ENCODE measurements at places on chromosomes 1 and 21. TPM values are rescaled to one million over a fixed set of nuclear protein-coding genes. Genes with fewer than 3 reads are reported as not detected.

CAMSAP2 gene
- 61.5 TPM for total RNA-seq

DNA sequence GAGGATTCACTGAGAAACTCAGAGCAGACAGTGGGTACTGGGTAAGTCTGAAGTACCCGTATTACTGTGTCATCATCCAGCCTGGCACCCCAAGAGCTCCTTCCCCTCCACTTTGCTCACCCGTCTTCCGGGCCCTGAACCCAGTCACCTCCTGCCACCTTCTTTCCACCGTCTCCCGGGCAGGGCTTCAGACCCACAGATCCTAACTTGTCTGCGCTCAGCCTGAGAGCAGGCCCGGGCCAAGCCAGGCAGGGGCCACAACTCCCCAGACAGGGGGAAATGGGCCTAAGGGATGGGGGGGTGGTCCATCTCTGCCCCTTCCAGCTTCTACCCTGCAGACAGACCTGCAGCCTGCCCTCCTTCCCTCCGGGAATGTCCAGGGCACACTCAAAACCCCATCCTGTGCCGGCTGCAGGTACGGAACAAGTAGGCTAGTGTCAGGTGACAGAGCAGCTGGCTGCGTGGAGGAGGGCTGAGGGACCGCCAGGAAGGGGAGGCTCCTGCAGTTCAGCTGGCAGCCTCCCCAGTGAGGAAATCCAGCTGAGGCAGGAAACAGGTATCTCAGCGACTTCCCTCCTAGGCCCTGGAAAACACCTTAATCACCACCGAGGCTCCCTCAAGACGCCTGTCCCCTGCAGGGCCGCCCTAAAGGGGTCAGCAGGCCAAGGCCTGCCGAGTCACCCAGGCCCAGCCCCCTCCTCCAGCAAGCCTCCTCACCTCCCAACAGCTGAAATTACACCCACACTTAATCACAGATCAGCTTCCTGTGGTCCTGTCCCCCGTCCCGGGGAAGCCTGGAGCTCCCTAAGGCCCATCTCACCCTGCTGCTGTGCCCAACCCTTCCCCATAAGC lies 3.5 kb downstream of the HSPG2 start:
- no peak for DNase-seq

DNA sequence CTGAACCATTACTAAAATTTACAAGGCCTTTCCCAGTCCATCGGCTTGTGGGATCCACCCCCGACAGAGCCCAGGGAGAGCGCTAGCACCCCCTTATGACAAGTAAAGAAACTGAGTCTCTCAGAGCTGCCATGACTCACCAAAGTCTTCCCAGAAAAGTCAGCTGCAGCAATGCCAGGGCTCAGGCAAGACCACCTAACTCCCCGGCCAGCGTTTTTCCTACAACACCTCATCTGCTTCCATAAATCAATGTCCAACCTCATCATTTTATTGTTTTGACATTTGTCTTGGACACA lies 15.0 kb downstream of the DHCR24 start:
- no peak for DNase-seq

CRNN gene
- total RNA-seq = not detected

DNA sequence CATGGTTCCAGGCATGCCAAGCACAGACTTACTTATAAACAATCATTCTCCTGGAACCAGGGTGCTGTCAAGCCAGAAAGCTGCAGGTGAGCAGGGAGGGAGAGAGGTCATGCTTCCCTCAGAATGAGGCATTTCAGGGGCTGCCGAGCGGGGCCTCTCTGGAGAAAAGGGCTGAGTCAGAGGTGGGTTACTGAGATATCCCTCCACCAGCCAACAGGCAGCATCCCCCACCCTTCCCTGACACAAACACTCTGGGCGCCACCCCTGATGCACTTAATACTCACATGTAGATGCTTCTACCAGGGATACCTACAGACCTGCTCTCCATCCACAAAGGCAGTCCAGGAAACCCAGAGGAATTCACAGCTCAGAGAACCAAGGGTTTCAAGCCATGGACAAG lies 13.1 kb downstream of the STK40 start:
- no peak for DNase-seq

DNA sequence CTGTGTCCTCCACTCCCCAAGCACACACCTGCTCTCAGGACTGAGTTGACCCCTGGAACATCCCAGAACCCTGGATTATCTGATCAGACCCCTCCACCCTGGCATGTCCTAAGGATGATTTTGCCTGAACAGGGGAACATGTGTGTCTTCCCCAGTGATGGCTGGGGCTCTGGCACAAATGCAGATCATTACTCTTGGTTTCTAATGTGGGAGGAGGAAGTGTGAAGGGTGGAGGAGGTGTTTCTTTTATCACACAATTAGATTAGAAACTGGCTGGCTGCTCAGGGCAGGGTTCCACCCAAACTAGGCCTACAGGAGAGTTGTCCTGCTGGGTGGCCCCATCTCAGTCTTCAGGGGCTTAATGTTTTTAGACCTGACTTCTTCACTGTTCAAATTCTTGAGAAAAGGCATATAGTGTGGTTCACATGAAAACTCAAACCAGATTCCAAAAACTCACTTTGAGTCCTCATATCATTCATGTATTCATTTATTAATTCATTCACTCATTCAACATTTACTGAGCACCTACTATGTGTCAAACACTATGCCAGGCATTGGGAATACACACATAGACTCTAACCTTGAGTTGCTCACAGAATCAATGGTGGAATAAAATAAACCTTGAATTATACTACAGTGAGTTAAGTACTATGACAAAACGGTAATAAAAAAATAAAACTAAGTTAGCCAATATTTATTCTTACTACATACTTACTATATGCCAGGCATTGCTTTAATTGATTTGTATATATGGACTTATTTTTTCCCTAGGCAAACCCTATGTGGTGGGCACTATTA lies 221.8 kb upstream of the JUN start:
- DNase-seq = no peak

GRCh38 chr1:35268282-35269200 lies at the start of gene ZMYM4:
Gene ZMYM4, plus strand, starts transcription at chr1:35268709. Its CDS starts 338 bp downstream, at chr1:35269047.
- peak; percentile 95 for DNase-seq

- DNase-seq = no peak
Observed at GRCh38 chr21:42424914-42425541, 21.3 kb downstream of the UBASH3A start.

NTRK1 gene
- 0.37 TPM for total RNA-seq

- DNase-seq = no peak
Observed at GRCh38 chr1:157971769-157972168, 21.7 kb upstream of the KIRREL1 start.

- DNase-seq = no peak
Observed at GRCh38 chr1:212918824-212919223, 31.5 kb upstream of the VASH2 start.

DNA sequence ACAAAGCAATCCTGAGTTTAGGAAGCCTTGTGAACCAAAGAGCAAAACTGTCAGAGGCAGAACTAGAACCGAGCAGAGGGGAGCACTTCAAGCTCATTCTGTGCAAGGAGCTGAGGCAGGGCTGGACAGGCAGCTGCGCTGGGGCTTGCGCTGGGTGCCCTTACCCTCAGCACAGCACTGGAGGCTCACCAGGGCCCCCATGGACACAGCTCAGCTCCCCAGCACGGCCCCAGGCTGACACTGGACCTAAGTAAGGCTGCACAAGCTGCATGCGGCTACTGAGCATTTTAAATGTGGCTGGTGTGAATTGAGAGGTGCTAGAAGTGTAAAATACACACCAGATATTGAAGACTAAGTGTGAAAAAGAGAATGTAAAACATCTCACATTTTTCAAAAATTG lies 22.1 kb downstream of the TMEM63A start:
- DNase-seq = no peak

DNA sequence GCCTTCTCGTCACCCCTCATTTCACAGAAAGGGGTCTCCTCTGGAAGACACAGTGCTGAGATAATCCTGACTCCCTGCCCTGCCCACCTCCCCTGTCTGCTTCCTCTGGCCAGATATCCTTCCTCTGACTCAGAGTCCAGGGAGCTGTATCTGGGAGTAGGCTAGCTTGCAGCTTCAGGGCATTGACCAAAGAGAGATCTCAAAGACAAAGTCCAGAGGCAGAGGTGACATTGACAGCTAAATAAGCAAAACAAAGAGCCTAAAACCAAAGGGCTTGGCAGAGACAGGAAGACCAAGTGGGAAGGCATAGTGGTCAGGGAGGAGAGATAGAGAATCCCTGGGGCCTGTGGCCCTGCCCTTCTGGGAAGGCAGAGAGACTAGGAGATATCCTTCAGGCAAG lies 64.9 kb downstream of the TNR start:
- DNase-seq = no peak

DNA sequence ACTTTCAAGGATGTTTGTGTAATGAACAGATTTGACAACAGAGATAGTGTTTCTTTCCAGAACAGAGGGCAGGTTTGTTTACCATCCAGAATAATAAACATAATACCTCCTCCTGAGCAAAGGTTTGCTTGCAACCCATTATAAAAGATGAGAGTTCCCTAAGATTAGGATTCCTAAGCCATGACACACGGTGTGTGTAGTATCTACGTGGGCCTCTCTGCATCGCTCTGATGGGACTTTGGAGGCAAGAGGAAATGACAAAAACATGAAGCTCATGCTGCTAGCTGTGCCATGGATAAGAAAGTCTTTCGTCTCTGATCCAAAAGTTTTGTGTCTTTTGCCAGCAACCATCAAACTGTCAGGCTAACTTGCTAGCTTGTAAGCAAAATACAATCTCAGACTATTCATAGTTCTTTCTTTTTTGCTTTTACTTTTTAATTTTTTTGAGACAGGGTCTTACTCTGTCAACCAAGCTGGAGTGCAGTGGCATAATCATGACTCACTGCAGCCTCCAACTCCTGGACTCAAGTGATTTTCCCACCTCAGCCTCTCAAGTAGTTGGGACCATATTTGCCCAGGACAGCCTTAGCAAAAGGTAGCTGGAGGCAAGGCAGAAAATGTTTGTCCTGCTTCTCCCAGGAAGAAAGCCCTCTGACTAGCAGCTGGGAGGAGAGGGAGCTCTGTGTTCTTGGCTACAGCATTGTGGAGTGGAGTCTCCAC lies 81.1 kb downstream of the LHX4 start:
- no peak for DNase-seq

MATN1 gene
- 0.85 TPM for total RNA-seq

DNA sequence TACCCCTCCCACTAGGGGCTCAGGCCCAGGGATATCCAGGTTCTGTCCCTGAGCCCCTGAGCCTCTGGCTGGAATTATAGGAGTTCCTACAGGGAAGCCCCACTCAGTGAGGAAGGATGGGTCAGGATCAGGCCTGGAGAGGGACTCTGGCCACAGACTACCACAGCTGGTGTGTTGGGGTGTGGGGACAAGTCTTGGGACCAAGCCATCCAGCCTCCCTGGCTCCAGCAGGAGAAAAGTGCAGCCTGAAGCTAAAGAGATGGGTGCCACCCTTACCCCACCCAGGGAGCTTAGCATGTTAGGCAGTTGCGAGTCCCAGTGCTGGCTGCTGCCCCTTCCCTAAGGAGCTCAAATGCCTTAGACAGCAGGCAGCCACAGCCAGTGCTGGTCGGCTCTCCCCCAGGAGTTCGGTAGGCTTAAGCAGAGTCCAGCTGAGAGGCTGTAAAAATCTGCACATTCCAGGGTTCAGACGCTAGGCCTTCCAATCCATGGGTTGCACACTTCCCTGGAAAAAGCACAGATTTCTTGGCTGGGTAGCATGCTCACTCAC lies 96.2 kb upstream of the CYYR1 start:
- DNase-seq = no peak

- DNase-seq = no peak
Observed at GRCh38 chr1:24910751-24911650, 19.1 kb downstream of the RUNX3 start.

DNA sequence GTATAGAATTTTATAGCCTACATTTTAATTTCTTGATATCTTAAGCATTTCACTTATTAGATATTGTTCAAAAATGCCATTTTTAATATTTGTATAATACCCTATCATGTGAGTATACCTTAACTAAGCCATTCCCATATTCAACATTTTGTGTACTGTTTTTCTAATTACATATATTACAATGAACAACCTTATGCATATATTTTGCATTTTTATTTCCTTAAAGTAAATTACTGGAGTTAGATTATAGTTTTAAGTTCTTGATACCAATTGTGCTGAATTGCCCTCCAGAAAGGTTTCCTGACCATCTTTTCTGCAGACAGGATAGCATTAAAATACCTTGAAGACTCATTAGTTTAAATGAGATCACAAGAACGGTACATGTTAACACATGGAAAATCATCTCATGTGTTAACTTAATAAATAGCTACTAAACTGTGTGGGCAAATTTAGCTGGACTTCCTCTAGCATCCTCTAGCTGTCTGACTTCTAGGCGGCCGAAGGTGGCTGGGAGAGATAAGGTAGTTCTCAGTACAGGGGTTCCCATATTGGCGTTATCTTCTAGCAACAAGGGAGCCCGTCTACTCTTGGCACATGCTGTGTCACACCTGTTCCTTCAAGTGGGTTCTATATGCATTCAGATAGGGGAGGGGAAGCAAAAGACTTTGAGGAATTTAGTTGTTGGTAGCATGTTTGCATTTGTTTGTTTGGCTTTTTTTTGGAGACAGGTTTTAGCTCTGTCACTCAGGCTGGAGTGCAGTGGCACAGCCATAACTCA lies 8.9 kb downstream of the DCLRE1B start:
- DNase-seq = no peak

DNA sequence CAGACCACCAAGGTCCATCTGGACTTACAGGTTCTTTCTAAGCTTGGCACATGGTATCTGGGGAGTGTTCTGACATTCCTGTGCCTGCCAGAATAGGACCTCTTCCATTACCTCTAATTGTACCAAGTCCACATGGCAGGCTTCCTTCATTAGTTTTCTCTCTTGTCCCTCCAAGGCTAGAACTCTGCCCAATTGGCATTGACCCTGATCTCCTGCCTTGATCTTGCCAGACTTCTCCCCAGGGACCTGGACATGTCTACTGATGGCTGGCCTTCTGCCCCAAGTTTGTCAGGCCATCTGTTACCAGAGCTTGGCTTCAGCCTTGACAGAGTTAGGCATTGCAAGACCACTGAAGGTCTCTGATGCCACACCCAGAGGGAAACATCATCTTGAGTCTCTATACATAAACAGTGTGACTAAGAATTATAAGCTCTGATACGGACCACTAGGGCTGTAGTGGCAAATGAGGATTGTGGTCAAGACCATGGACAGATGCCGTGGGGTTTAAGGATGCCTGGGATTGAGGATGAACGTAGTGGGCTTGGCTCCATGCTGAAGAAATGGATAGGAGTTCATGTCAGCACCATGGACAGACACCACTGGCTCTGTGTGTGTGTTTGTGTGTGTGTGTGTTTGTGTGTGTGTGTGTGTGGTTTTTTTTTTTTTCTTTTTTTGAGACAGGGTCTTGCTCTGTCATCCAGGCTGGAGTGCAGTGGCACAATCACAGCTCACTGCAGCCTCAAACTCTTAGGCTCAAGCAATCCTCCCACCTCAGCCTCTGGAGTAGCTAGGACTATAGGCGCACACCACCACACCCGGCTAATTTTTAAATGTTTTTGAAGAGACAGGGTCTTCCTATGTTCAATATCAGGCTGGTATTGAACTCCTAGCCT lies 19.5 kb upstream of the PSMB2 start:
- no peak for DNase-seq

DNA sequence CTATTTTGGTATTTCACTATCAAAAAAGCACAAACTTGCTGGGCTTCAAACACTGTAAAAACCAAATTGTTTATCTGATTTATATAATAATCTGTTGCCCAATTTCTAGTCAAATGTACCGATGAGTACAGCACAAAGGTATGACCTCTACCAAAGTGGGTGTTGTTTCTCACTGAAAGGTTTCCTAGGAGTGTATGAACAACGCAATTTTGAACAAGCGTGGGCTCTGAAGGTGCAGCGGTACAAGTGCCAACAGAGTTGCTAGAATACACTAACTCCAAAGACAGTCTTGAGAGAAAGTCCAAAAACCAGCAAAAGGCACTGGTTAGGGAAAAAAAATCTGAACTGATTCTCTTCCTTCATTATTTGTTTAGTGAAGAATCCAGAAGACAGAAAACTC lies 130.4 kb downstream of the ATP1B1 start:
- no peak for DNase-seq

TNFAIP8L2 gene
- 4.0 TPM for total RNA-seq

Data from urinary bladder (tissue), 4 donors.